Lower lobe of right lung (tissue), 2 donors: ENCODE measurements at places on chromosomes 1 and 21. TPM values are rescaled to one million over a fixed set of nuclear protein-coding genes. Genes with fewer than 3 reads are reported as not detected.

DNA sequence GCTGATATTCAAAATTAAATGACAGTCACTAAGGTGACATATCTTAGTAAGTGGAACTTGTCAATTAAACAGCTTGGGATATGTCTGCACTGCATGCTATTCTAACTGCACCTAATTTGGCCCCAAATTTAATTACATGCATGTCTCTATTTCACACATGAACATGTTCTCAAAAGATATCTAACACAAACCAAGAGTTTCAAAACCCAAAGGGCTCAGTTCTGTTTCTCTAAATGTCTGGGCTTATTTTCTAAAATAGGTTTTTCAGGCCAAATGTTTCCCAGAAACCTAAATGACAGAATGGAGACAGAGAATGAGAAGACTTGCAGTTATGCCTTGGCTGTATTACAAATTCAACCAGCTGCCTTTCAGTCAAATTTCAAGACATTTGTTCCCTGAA, 11.3 kb downstream of the RAB29 start:
- H3K27me3 ChIP-seq, result no peaks in the 10 kb centered on the region
- H3K36me3 ChIP-seq, result no peaks in the 10 kb centered on the region
- no peaks in the 10 kb centered on the region for H3K4me1 ChIP-seq
- H3K27ac ChIP-seq, result no peak overlapping the region

- no peak for DNase-seq
- no peak overlapping the region for H3K4me3 ChIP-seq
- H3K27ac ChIP-seq, result no peak overlapping the region
Measured at GRCh38 chr1:22044690-22045420, 7.7 kb upstream of the CDC42 start.

DNA sequence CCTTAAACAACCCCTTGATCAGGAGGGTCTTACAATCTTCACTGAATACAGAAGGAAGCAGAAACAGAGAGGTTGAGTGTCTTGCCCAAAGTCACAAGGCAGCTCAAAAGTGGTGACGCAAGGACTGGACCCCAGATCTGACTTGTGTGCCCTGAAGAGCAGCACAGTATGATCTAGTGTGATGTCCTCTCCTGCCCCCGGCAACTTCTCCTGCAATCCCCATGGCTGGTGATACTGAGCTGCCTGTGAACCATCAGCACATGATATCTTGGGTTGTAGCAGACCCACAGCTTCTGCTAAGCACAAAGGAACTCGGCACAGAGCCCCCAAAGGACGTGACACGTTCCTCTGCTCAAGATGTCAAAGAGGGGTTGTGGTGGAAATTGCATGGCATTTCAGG, 51.2 kb upstream of the EDN2 start:
- DNase-seq, result no peak
- H3K27ac ChIP-seq, result no peak overlapping the region
- no peak overlapping the region for H3K4me3 ChIP-seq
- H3K27me3 ChIP-seq, result no peaks in the 10 kb centered on the region

Gene SYT2
- not detected for total RNA-seq

DNA sequence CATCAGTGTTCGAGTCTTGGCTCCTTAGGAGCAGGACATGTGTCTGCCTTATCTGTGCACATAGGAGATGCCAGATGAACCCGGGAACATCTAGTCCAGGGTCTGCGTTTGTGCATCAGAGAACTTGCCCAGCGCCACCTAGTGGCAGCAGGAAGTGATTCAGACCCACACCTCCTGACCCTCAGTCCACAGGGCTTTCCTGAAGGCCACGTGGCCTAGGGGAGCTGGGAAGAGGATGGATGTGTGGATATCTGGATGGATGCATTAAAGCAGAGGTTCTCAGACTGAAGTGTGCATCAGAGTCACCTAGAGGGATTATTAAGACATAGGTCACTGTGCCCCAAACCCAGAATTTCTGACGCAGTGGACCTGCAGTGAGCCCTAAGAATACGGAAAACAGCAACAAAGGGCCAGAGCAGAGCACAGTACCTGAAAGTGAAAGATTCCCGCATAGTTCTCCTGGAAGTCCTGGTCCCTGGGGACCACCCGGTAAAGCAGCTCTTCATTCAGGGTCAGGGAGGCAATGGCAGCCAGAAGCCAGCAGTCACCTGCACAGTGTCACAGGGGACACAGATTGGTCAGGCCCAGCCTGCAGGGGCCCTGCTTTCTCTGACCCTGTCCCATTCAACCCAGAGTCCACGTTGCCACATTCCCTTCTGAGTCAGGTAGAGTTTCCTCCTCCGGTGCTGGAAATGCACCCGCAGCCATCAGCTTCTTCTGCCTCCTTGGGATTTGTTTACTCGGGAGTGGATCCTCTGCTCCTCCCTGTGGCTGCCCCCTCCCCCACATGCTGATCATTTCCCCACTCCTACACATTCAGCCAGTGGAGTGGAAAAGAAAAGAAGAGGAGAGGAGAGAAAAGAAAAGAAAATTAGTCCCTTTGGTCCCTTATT, 37.0 kb downstream of the CAPN8 start:
- no peak overlapping the region for H3K4me3 ChIP-seq
- no peaks in the 10 kb centered on the region for H3K4me1 ChIP-seq
- no peaks in the 10 kb centered on the region for H3K36me3 ChIP-seq
- DNase-seq, result peak; percentile 61
- H3K27me3 ChIP-seq, result no peaks in the 10 kb centered on the region

GRCh38 chr1:23019863-23020625, 776 bp downstream of the KDM1A start:
- no peaks in the 10 kb centered on the region for H3K27me3 ChIP-seq
- H3K4me3 ChIP-seq, result peak overlapping the region; percentile 96
- peak overlapping the region; percentile 93 for H3K27ac ChIP-seq
- H3K4me1 ChIP-seq, result peaks cover 23% of the 10 kb centered on the region
- DNase-seq, result peak; percentile 53

Gene FLG2
- not detected for total RNA-seq

DNA sequence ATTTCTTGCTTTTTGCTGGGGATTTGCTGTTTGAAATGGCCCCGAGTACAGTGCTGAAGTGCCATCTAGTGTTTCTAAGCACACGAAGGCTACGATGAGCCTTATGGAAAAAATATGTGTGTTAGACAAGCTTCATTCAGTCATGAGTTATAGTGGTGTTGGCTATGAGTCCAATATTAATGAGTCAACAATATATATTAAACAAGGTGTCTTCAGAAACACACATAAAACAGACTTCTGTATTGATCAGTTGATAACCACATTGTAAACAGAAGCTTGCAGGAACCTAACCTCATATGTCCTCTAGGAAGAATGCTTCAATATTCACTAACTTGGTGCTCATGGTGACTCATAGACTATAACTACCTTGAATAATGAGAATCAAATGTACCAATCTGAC, 1.7 kb upstream of the GJB5 start:
- no peaks in the 10 kb centered on the region for H3K36me3 ChIP-seq
- H3K27ac ChIP-seq, result no peak overlapping the region
- H3K27me3 ChIP-seq, result no peaks in the 10 kb centered on the region

DNA sequence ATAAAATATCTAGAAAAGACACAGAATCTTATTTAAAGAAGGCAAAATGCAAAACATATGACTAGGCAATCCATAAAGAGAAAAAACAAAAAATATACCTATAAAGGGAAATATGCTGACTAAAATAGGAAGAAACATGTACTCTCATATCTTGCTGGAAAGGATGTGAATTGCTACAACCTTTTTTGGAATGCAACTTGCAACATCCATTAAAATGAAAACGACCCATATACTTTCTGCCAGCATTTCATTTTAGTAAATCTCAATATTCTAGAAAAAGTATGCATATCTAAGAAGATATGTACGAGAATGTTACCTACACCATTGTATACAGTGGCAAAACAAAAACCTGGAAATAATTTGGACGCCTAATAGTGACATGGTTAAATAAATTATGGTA, 56.6 kb downstream of the EDEM3 start:
- no peak overlapping the region for H3K27ac ChIP-seq
- H3K27me3 ChIP-seq, result no peaks in the 10 kb centered on the region
- no peak for DNase-seq
- H3K4me1 ChIP-seq, result no peaks in the 10 kb centered on the region

GRCh38 chr1:42759114-42759513, 7.7 kb downstream of the P3H1 start:
- H3K4me3 ChIP-seq, result no peak overlapping the region
- H3K36me3 ChIP-seq, result peaks cover 78% of the 10 kb centered on the region
- no peak overlapping the region for H3K27ac ChIP-seq
- no peak for DNase-seq
- H3K27me3 ChIP-seq, result no peaks in the 10 kb centered on the region

GRCh38 chr21:27246741-27247140, 279.9 kb upstream of the ADAMTS5 start:
- no peak overlapping the region for H3K4me3 ChIP-seq
- no peak overlapping the region for H3K27ac ChIP-seq
- H3K4me1 ChIP-seq, result no peaks in the 10 kb centered on the region
- H3K36me3 ChIP-seq, result no peaks in the 10 kb centered on the region
- DNase-seq, result no peak

Gene RAB29
- total RNA-seq, result 23.9 TPM

DNA sequence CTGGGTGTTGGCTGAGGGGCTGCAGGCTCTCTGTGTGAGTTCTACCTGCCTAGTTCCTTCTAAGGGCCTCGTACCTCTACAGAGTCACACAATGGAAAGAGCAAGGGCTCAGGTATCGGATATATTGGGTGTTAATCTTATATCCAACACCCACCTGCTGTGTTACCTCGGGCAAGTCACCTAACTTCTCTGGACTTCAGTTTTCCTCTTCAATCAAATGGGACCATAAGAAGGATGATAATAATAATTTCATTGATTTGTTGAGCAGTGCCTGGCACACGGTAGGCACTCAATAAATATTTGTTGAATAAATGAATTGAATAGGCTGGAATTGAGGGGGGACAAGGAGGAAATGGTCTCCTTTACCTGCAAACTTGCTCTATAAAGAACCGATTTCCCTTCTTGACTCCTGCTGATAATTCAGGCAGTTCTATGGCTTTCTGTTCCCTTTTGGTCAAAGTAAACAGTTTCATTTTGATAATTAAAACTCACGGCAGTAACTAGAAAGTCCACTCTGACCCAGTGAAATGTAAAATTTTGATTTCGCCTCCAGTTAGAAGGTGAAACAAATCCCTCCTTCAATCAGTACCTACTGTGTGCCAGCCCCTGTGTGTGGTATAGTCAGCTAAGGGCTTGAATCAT, 16.5 kb upstream of the MAN1C1 start:
- no peaks in the 10 kb centered on the region for H3K4me1 ChIP-seq
- H3K4me3 ChIP-seq, result no peak overlapping the region
- H3K36me3 ChIP-seq, result no peaks in the 10 kb centered on the region
- H3K27me3 ChIP-seq, result no peaks in the 10 kb centered on the region

DNA sequence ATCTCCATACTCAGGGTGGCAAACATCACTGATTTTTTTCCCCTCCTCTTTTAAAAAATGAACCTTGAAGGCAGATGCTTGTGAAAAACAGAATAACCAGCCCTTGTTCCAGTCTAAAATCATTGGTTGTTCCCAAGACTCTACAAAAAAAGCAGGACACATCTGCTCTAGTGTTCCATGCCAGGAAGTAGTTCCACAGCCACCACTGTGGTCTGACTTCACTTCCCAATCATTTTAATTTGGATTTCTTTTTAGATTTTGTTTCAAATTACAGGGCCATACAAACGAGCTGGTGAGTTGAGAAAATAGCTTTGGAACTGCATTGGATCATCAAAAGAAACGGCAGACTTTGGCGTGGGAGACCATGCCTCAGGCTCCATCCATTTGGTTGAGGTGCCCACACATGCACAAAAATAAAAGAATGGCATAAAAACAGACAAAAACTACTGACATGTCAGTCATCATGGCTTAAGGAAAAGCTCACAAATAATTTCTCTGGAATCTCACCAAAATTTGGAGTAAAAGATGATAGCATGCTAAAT, 210.0 kb downstream of the GABPA start:
- no peak for DNase-seq
- H3K36me3 ChIP-seq, result peaks cover 5% of the 10 kb centered on the region
- H3K4me3 ChIP-seq, result no peak overlapping the region

GRCh38 chr1:206925106-206925736, 3.5 kb upstream of the FCMR start:
- no peaks in the 10 kb centered on the region for H3K27me3 ChIP-seq
- H3K4me1 ChIP-seq, result peaks cover 42% of the 10 kb centered on the region
- DNase-seq, result peak; percentile 83
- no peak overlapping the region for H3K4me3 ChIP-seq
- H3K27ac ChIP-seq, result no peak overlapping the region
- H3K36me3 ChIP-seq, result no peaks in the 10 kb centered on the region

GRCh38 chr1:44312399-44313196, 42.5 kb downstream of the ERI3 start:
- no peak overlapping the region for H3K4me3 ChIP-seq
- H3K36me3 ChIP-seq, result peaks cover 86% of the 10 kb centered on the region
- no peak overlapping the region for H3K27ac ChIP-seq
- DNase-seq, result no peak
- no peaks in the 10 kb centered on the region for H3K27me3 ChIP-seq
- no peaks in the 10 kb centered on the region for H3K4me1 ChIP-seq

DNA sequence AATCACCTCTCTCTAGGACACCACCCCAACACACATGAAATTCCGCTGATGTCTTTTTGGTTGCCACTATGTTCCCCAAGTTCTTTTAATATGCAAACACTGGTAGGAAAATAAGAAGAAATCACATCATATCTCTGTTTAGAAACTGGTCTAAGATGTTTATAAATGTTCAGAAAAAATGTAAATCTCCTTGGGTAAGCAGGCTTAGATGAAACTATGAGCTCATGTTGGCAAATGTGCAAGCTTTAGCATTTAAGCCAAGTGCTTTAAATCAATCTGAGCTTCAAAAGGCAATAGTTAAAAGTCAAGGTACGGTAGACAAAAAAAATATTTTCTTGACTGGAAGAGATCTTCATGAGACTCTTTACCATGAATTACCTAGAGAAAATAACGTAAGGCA, 25.2 kb upstream of the SLAMF9 start:
- H3K4me3 ChIP-seq, result no peak overlapping the region
- DNase-seq, result no peak
- H3K4me1 ChIP-seq, result no peaks in the 10 kb centered on the region
- H3K27ac ChIP-seq, result no peak overlapping the region

DNA sequence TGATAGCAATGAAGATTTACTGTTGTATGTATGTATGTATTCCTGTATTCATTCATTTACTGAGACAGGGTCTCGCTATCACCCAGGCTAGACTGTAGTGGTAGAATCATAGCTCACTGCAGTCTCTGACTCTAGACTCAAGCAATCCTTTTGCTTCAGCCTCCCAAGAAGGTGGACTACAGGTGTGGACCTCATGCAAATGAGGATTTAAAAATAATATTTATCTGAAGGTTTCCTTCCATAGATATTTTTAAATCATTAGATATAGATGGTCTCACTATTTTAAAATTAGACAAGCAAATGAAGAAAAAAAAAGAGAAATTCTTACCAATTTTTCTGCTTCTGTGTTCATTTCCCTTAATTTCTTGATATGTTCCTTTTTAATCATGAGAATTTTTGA, 27.0 kb downstream of the MIXL1 start:
- H3K4me1 ChIP-seq, result peaks cover 4% of the 10 kb centered on the region
- H3K27me3 ChIP-seq, result no peaks in the 10 kb centered on the region
- H3K36me3 ChIP-seq, result no peaks in the 10 kb centered on the region
- no peak overlapping the region for H3K4me3 ChIP-seq
- DNase-seq, result no peak

Gene RBM11
- total RNA-seq, result 2.6 TPM
